DND-41 (cell line): ENCODE measurements at places on chromosomes 13 and 19.

- H3K4me1 ChIP-seq = no peaks in the 10 kb centered on the region
- no peak overlapping the region for H3K4me3 ChIP-seq
- H3K36me3 ChIP-seq = peaks cover 10% of the 10 kb centered on the region; the same call in 1 of the 2 replicates
- no peak overlapping the region for H3K27ac ChIP-seq
These were observed 44.1 kb downstream of the SLAIN1 start for GRCh38 chr13:77741597-77741972.

- no peak overlapping the region for H3K27ac ChIP-seq
- no peak overlapping the region for H3K4me3 ChIP-seq
- no peak for DNase-seq
- no peaks in the 10 kb centered on the region for H3K36me3 ChIP-seq
- H3K4me1 ChIP-seq = no peaks in the 10 kb centered on the region
These were observed 519.2 kb upstream of the SLITRK6 start for GRCh38 chr13:86318450-86318849.

DNA sequence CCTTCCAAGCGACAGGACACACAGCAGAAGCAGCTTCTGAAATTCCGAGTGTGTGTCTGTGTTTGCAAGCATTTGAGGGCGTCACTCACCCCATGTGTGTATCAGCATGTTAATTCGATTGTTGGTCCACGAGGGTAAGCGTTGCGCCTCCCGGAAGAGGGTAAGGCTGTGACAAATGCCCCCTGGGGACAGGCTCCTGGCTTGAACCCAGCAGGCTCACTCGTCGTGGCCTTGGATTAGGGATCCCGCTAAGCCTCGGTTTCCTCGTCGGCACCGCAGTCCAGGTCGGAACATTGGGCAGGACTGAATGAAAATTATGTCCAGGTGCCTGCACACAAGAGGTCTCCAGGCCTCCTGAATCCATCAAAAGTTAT, 606 bp upstream of the STXBP2 start:
- no peaks in the 10 kb centered on the region for H3K27me3 ChIP-seq
- H3K27ac ChIP-seq = no peak overlapping the region
- peaks cover 12% of the 10 kb centered on the region; the same call in 1 of the 2 replicates for H3K36me3 ChIP-seq

- no peaks in the 10 kb centered on the region for H3K4me1 ChIP-seq
- DNase-seq = no peak
These were observed 43.0 kb downstream of the RAB20 start for GRCh38 chr13:110518571-110518970.

DNA sequence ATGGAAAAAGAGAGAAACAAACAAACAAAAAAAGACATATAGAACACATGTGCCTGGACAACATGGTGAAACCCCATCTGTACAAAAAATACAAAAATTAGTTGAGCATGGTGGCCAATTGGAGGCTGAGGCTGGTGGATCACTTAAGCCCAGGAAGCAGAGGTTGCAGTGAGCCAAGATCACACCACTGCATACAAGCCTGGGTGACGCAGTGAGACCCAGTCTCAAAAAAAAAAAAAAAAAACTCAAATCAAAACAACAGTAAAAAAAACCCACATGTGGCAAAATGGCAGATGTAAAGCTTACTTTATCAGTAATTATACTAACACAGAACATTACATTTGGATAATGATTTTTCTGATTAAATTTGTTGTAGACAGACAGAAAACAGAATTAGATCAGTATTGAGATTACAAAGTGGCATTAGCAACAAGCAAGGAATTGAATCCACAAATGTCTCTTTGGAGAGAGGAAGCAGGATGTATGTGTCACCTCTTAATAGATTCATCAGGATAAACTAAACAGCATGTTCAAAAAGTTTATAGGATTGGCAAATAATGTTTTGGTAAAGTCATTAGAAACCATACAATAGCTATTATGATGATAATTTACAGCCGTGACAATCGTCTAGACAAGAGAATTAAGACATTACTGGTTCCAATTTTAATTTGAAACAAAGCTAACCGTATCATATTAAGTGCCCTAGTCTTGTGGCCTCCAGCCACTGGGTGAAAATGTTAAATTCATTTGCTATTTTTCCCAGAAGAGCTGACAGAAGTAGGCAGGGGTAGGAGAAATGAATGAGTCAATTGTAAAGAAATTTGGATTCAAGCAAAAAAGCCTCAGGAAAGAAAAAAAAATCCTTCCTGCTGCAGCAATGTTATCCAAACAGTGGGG, 206.0 kb downstream of the FGF14 start:
- no peak overlapping the region for H3K4me3 ChIP-seq

DNA sequence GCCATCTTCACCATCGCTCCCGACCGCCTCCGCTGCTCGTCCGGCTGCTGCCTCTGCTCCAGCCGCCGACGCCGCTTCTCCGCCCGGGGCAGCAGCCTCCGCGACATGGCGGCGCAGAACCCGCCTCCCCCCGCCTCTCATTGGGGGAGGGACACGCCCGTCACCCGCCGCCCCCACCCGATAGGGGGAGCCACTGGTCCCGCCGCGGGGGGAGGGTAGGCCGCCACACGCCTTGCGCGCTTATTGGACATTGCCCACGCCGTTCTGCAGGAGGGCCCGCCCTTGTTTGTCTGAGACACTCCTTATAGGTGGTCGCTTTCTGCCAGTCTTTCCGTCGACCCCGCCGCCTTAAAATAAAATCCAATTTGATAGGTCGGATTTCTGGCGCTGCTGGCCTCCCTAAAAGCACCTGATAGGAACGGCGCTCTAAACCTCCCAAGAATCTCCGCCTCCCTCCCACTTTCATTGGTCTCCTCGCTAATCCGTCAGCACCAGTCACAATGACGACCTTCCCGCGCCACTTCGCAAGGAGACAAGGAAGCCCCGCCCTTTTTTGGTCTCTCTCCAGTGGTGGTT, at the start of gene HNRNPL:
TSS of gene HNRNPL (minus strand) at position 127 of the 576 bp plus-strand sequence. CDS start at position 107, 20 bp downstream.
- H3K4me1 ChIP-seq = peaks cover 57% of the 10 kb centered on the region
- no peak for DNase-seq
- H3K27ac ChIP-seq = peak within 1 kb of the TSS; percentile 93
- no peaks in the 10 kb centered on the region for H3K27me3 ChIP-seq
- H3K4me3 ChIP-seq = peak within 1 kb of the TSS; percentile 44

DNA sequence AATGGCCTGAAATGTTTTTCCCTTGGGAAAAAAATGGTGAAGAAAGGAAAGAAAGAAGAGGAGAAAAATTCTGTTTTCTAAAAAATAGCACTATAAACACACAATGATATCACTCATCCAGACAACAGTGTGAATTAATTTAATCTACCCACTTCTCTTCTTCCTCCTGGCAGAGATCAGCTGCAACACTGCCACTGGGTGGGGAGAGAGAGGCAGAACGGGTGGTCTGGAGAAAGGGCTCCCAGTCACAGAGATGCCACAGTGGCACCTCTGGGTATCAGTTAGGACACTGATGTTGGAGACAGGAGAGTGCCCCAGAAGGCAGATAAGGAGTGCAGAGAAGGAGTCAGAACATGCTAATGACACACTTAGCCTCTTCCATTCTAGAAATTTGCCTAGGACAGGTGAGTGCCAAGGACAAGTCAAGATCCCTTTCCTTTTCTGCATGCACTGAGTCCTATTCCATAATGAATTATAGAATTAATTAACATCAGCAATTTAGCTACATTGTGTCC, 168.6 kb downstream of the SUCLA2 start:
- H3K27ac ChIP-seq = no peak overlapping the region
- no peaks in the 10 kb centered on the region for H3K4me1 ChIP-seq
- no peaks in the 10 kb centered on the region for H3K36me3 ChIP-seq

DNA sequence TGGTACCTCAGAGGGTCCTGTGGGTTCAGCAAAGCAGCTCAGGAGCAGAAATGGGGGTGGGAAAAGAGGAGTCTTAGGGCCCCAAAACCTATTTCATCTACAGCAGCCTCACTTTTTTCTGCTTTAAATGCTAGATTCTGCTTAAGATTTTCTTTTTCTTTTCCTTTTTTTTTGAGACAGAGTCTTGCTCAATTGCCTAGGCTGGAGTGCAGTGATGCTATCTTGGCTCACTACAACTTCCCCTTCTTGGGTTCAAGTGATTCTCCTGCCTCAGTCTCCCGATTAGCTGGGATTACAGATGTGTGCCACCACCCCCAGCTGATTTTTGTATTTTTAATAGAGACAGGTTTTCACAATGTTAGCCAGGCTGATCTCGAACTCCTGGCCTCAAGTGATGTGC, 30.7 kb upstream of the WDFY2 start:
- DNase-seq = no peak
- no peak overlapping the region for H3K27ac ChIP-seq
- peaks cover 7% of the 10 kb centered on the region for H3K27me3 ChIP-seq
- no peak overlapping the region for H3K4me3 ChIP-seq

- no peak overlapping the region for H3K27ac ChIP-seq
- H3K27me3 ChIP-seq = no peaks in the 10 kb centered on the region
- H3K4me1 ChIP-seq = peaks cover 42% of the 10 kb centered on the region
- peaks cover 12% of the 10 kb centered on the region for H3K36me3 ChIP-seq
These were observed 2.6 kb upstream of the POLR2E start for GRCh38 chr19:1097810-1098176.

GRCh38 chr13:62130062-62130970, 714.7 kb upstream of the PCDH20 start:
- no peak overlapping the region for H3K4me3 ChIP-seq
- DNase-seq = no peak
- H3K27me3 ChIP-seq = no peaks in the 10 kb centered on the region
- H3K4me1 ChIP-seq = no peaks in the 10 kb centered on the region
- no peaks in the 10 kb centered on the region for H3K36me3 ChIP-seq

DNA sequence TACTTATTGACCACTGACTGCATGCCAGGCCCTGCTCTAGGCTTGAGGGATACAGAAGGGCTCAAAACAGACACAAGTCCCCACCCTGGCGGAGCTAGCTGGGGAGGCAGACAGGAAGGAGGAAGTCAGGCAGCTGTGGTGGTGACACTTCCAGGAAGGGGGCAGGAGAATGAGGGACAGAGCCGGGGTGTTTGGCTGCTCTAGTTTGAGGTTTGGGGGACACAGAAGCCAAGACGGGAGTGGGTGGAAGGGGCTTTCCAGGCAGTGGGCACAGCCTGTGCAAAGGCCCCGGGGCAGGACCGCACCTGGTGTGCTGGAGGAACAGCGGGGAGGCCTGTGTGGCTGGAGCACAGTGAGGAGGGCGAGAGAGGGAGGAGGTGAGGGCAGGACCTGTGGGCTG, 4.0 kb downstream of the MRPL54 start:
- no peak overlapping the region for H3K27ac ChIP-seq
- peaks cover 34% of the 10 kb centered on the region for H3K36me3 ChIP-seq
- H3K4me1 ChIP-seq = peaks cover 18% of the 10 kb centered on the region
- no peak overlapping the region for H3K4me3 ChIP-seq
- no peak for DNase-seq

DNA sequence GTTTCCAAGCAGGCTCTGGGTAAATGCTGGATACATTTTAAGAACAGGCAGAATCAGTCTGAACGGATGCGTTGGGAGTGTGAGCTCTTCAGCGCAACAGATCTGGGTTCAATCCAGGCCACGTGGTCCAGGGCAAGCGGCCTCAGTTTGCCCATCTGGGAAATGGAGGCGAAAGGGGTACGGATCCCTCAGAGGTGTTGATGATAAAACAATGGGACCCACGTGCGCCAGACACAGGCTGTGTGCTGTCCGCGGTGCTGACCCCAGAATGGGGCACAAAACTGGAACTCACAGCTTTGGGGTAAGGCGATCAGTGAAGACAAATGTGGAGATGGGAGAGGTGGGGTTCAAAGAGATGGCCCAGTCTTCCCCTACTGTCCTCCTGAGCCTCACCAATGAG, 13.1 kb upstream of the PDE4C start:
- H3K27ac ChIP-seq = no peak overlapping the region
- H3K27me3 ChIP-seq = no peaks in the 10 kb centered on the region
- peak; percentile 43 for DNase-seq
- no peaks in the 10 kb centered on the region for H3K4me1 ChIP-seq

GRCh38 chr13:112859817-112860190, 109.2 kb upstream of the MCF2L start:
- H3K4me1 ChIP-seq = no peaks in the 10 kb centered on the region
- H3K4me3 ChIP-seq = no peak overlapping the region
- no peak for DNase-seq
- peaks cover 75% of the 10 kb centered on the region for H3K36me3 ChIP-seq

GRCh38 chr19:8483165-8483564, 19.3 kb downstream of the PRAM1 start:
- H3K4me1 ChIP-seq = no peaks in the 10 kb centered on the region
- H3K27me3 ChIP-seq = no peaks in the 10 kb centered on the region
- H3K4me3 ChIP-seq = no peak overlapping the region
- DNase-seq = no peak
- H3K36me3 ChIP-seq = peaks cover 93% of the 10 kb centered on the region
- no peak overlapping the region for H3K27ac ChIP-seq

DNA sequence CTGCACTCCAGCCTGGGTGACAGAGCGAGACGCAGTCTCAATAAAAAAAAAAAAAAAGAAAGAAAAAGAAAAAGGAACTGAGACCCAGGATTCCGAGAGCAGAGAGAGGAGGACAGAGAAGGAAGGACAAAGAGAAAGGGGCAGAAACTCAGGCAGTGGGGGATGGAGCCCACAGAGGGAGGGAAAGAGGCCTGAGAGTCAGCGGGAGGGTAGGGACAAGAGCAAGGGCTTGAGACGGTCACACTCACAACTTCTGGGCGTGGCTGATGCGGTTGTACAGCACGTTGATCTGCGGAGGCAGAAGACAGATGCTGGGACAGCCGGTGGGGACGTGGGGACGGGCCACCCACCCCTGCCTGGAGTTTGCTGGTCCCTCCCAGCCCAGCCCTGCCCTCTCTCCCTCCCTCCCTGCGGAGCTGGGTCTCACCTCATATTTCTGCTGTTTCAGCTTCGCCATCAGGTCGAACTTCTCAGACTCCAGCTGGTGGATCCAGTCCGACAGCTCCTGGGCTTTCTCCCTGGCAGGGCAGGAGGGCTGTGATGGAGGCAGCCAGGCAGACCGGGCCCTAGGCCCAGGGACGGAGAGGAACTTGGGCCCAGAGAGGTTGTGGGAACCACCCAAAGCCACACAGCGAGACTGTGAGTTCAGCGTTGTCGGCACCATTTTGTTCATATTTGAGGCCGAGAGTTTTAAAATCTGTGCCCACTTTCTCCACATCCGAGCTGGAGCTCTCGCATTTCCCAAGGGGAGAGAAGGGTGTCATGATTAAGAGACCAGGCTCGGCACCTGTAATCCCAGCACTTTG, 15.2 kb downstream of the TNNT1 start:
- H3K36me3 ChIP-seq = no peaks in the 10 kb centered on the region
- no peak for DNase-seq
- H3K4me1 ChIP-seq = no peaks in the 10 kb centered on the region
- no peak overlapping the region for H3K27ac ChIP-seq
- H3K4me3 ChIP-seq = no peak overlapping the region
- H3K27me3 ChIP-seq = peaks cover 3% of the 10 kb centered on the region

GRCh38 chr19:12638611-12639182, 27.8 kb downstream of the MAN2B1 start:
- DNase-seq = no peak
- H3K4me1 ChIP-seq = peaks cover 12% of the 10 kb centered on the region
- no peak overlapping the region for H3K27ac ChIP-seq
- H3K4me3 ChIP-seq = no peak overlapping the region
